Stimulated activated CD8-positive, alpha-beta memory T cell treated with anti-CD3 and anti-CD28 coated beads, Interleukin-7, amount 100 ng/mL, for 1 hour (primary cell): ENCODE measurements at places on chromosomes 7 and 10.

DNA sequence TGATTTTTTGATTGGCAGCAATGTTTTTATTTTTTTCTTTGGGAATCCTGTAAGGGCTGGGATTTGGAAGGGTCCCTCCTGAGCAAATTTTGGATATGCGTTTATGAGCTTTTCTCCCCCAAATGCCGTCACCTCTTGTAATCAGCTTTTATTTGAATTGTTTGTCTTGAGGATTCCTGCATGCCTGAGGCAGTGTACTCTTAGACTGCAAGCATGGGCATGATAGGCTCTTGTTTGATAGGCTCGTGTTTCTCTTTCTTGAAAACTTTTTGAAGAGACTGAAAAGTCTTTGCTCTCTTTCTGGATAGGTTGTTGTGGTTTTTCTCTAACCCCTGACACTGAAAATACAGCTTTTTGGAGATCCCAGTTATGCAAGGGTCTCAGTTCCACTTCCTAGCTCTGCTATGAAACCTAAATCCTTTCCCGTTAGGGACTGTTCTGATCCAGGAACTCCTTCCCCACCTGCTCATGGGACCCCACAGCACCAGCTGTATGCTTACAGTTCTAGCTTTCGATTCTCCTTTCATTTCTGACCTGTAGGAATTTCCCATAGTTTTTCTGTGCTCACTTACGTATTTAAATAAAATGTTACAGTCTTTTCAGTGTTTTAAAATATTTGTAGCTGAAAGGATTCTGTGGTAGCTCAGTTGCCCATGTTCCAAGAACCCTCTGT lies 17.2 kb downstream of the TSPAN13 start:
- DNase-seq, result no peak

- DNase-seq, result no peak
Measured at GRCh38 chr7:36710186-36710791, 14.0 kb downstream of the AOAH start.

DNA sequence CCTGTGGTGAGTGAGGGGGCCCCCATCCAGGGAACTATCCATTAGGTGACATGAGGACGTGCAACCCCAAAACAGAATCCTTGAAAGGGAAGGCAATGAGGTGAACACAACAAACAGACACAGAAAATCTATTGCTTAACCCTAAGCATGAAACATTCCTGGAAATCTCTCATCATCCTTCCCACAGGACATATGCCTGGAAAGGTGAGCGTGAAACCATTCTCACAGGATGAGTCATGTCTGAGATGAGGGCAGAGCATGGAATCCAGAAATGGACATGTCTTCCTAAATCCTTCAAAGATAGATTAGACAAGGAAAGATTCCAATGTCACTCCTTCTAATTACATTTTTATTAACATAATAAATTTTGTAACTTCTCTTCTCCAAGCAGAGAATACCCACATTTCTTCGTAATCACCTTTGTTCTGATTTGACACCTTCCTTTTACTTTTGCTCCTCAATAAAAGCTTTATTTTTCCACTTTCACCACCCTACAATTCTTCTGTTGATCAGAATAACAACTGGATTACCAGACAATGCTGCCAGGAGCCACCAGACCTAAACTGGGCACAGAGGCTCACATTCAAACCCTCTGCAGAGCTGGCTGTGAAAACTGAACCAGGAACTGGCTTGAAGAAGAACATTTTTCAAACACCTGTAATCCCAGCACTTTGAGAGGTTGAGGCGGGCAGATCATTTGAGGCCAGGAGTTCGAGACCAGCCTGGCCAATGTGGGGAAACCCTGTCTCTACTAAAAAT lies 67.2 kb downstream of the COBL start:
- DNase-seq, result no peak

GRCh38 chr10:117271427-117271826 lies 30.5 kb downstream of the SLC18A2 start:
- DNase-seq, result no peak

DNA sequence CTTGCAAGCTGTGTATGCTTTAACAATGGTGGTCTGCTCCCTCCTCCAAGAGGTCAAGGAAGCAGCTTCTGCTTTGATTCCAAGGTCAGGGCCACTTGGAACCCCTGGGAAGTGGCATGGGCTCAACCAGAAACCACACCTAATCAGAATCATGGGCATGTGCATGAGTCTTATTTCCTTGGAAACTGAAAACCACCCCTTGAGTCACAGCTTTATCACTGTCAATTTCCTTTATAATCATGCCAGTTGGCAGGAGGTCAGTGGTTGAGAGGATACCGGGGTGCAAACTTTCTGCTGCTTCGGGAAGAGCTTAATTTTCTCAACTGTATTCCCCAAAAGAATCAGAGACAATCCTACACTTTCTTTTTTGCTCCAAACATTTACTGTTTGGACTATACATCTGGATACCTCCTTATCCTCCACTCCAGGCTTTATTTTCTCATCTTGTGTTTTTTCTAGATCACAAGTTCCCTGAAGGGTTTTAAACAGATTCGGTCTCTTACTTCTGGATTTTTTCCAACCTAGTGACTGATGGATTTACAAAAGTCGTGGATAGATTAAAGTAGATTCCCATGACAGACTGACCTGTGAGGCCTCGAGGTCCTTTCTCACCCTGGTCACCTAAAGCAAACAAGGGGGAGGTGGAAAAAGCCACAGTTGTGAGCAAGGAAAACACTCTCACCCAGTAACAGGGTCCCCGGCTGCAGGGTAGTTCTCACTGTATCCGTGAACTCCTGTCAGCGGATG lies 36.0 kb downstream of the COL17A1 start:
- no peak for DNase-seq

- no peak for DNase-seq
Measured at GRCh38 chr7:21767300-21767900, 178.3 kb downstream of the CDCA7L start.

- DNase-seq, result no peak
Measured at GRCh38 chr10:36198322-36198721, 556.2 kb upstream of the FZD8 start.

- DNase-seq, result peak; percentile 13
Measured at GRCh38 chr7:129376076-129376777, 58.0 kb upstream of the STRIP2 start.

DNA sequence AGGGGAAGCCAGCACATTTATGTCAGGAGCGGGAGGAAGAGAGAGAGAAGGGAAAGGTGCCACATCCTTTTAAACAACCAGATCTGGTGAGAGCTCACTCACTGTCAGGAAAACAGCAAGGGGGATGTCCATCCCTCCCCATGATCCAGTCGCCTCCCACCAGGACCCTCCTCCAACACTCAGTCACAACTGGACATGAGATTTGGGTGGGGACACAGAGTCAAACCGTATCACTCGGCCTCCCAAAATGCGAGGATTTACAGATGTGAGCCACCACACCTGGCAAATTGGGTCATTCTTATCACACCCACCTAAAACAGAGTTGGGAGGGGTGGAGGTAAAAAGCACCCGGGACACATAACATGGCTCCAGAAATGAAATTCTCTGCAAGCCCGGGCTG lies 41.0 kb downstream of the CARD11 start:
- no peak for DNase-seq

DNA sequence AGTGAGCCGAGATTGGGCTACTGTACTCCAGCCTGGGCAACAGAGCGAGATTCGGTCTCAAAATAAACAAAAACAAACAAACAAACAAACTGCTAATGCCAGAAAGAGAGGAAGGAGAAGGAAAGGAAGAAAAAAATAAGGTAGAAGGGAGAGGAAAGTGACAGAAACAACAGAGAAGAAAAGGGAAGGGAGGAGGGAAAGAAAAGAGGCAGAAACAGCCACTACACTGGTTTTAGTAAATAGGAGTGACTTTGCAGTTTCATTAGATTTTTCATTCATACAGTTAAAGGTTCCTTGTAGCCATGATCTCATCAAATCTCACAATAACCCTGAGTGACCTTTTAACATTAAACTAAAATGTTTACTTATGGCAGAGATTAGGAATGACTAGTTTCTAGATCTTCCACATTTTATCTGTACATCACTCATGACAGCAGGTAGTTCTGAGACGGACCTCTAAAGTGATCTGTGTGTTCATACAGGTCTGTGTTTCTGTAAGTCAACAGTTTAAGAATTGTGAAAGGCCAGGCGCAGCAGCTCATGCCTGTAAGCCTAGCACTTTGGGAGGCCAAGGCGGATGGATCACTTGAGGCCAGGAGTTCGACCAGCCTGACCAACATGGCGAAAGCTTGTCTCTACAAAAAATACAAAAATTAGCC lies 191.3 kb upstream of the KLF14 start:
- no peak for DNase-seq

- no peak for DNase-seq
Measured at GRCh38 chr7:94391726-94392392, 2.8 kb upstream of the COL1A2 start.

- DNase-seq, result no peak
Measured at GRCh38 chr7:88311675-88312036, 5.0 kb upstream of the STEAP4 start.

- no peak for DNase-seq
Measured at GRCh38 chr10:102765336-102765735, 21.6 kb downstream of the WBP1L start.

DNA sequence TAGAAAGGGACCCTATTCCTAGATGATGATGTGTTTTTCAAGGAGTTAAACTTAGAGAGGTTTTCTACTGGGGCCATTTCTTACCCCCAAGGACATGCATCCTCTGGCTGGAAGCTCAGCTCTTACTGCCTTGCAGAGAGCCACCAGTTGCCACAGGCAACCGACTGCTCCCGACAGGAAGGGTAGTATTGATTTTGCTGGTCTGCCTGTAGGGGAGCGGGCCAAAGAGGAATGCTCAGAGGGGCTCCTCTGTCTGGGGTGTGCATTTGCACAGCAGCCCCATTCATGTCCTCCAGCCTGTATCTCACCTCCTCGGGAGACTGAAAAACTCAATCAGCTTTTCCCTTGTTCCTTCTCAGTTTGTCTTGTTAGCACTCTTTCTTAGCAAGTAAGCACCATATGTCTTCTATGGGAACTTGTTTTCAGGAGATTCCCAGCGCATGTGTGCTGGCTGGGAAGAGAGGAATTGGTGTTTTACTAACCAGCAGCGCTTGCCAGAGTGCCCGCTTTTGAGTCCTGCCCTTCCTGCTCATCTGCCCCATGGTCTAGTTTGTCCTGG lies 739.0 kb upstream of the GALNT17 start:
- no peak for DNase-seq

DNA sequence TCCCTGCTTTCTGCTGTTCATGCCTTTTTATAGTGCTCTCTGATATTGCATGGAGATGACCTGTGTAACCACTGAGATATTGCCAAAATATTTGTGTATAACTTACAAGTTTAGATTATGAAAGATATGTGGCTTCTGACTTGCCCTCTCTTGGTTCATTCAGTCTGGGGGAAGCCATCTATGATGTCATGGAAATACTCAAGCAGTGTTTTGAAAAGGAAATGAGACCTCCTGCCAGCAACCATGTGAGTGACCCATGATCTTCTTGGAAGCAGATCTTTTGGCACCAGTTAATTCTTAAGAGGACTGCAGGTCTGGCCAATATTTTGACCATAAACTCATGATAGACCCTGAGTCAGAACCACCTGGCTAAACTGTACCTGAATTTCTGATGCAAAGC lies 183.0 kb downstream of the THSD7A start:
- DNase-seq, result no peak

DNA sequence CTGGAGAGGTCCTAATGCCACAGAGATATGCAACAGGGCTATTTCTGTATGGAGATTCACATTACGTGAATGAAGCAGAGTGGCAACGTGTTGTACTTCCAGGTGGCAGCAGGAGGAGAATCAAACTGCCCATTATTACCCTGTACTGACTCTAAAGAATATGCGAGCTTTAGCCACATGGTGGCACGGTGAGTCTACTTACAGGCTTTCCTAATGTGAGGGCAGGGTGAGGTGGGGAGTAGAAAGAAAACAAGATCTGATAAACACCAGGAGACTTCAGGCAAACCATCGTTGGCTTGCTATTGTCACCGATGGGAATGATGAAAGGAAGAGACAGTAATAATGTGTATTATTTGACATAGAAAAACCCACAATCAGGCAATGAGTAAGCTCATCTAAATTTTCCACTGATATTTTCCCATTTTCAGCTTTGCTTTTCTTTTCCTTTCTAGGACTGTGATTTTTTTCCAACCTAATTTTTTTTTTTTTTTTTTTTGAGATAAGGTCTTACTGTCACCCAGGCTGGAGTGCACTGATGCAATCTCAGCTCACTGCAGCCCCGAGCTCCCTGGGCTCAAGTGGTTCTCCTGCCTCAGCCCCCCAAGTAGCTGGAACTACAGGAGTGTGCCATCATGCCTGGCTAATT lies 164.3 kb downstream of the BTAF1 start:
- DNase-seq, result no peak

GRCh38 chr10:125882596-125882995 lies 1.5 kb upstream of the DHX32 start:
- no peak for DNase-seq

DNA sequence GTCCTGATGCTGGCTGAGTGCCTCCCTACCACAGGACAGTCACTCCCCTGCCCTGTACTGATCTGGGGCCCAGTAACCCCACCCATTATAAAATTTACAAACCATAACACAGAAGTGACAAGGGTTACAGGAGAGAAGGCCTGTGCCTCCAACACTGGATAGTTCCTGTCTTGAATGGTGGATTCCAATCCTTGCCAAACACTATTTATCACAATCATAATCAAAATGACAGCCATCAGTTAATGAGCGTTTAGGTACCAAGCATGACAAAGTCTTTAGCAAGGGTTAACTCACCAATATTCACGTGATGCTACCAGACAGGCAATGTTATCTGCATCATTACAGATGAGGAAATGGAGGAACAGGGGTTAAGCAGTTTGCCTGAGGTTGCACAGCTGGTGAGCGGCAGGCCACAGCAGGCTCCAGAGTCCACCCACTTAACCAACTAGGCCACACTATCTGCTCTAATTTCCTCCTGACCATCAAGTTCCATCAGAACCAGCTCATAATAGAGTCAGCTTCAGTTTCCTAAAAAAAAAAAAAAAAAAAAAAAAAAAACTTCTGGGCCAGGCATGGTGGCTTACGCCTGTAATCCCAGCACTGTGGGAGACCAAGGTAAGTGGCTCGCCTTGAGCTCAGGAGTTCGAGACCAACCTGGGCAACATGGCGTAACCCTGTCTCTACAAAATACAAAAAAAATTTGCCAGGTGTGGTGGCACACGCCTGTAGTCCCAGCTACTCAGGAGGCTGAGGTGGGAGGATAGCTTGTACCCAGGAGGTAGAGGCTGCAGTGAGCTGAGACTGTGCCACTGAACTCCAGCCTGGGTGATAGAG lies 14.2 kb downstream of the PDLIM1 start:
- DNase-seq, result no peak

DNA sequence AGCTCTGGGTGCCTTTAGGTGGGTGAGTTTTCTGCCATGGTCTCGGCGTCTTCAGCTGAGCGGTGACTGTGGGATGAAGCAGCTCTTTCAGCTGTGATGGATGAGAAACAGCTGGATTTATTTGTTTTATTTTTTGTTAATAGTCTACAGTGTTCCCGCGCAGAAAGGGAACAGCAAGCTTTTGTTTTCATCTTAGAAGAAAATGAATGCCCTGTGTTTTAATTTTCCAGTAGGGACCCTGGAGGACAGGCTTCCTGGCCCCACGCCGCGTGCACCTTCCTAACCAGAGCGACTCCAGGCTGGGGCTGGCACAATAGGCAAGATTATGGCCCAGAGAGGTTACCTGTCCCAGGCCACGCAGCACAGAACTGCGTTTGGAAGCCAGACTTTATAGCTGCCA lies 57.6 kb downstream of the GTF2IRD1 start:
- DNase-seq, result no peak

GRCh38 chr7:6218329-6218728 lies 54.1 kb downstream of the CYTH3 start:
- no peak for DNase-seq
